GM06990 (cell line): ENCODE measurements at places on chromosomes 4 and X.

- DNase-seq: no peak
These were observed 59.2 kb downstream of the ADGRG2 start for GRCh38 chrX:19063030-19063429.

DNA sequence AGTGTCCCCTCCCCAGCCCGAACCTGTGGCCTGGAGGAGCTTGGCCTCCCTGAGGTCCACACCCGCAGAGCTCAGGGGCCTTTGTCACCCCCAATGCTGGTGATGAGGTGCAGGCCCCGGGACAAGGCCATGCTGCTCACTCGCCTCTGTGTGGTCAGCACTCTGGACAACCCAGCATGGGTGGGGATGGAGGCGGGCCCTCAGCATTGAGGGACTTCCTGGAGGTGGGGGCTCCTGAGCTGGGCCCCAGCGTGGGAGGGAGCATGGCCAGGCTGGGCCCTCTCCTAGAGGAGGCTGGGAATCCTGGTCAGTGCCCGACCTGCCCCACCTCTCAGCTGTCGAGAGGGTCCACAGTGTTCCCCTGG is 30.6 kb downstream of the TACC3 start:
- DNase-seq: no peak

DNA sequence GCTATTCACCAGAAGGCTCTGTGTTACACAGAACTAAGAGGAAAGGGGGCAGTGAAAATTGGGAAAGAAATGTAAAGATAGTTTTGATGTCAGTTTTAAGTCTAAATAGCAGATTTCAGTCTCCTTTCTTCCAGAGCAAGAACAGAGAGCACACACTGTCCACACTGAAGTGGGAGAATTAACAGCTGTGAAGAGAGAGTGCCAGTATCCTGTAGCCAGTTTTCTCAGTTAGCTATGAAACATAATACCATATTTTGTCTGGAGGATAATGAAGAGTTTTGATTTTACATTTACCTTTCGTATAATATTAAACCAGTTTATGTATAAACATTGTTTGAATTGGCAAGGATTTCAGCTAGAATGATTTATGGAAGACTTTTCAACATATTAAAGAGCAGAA is 35.1 kb downstream of the FBXO8 start:
- DNase-seq: no peak

GRCh38 chr4:1249731-1250526 is 999 bp upstream of the CTBP1 start:
- peak; percentile 73 for DNase-seq

DNA sequence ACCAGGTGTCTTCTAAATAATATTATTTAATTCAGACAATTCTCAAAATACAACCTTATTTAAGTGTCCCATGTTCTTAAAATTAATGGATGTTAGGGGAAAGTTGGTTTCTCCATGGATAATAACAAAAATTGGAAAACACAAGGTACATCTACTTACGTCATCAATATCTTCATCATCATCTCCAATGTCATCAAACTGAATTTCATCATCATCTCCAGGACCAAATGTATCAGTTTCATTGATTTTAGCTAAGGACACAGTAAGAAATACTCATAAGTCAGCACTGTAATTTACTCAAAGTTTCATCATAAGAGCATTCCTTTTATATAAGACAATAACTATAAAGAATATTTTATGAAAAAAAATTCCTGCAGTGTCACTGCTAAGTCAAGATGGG is 11.3 kb downstream of the EIF1AX start:
- DNase-seq: no peak

GRCh38 chrX:15349046-15349445 is 13.7 kb upstream of the PIGA start:
- peak; percentile 3 for DNase-seq

GRCh38 chr4:165198329-165198728 is 9.0 kb upstream of the KLHL2 start:
- DNase-seq: no peak

DNA sequence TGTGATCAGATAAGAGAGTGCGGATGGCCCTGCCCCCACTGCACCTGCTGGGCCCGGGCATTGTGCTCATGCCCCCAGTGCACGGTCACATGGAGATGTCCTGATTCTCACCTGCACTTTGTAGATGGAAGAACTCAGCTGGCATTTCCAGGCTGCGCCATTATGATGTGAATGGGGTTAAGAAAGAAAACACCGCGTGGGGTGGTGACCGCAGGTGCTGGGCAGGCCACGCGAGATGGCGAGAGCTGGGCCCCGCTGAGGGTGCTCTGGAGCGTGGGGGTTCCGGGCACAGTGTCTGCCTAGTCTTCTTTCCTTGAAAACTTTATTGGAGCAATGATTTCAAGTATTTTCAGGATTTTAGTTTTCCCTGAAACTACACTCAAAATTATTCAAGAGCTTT is 17.8 kb upstream of the HGFAC start:
- DNase-seq: no peak

GRCh38 chrX:155215443-155216178 is 649 bp upstream of the VBP1 start:
- no peak for DNase-seq

- peak; percentile 22 for DNase-seq
These were observed 898 bp downstream of the UBQLN2 start for GRCh38 chrX:56564164-56564885.

- no peak for DNase-seq
These were observed 34.3 kb upstream of the CPEB2 start for GRCh38 chr4:14967982-14968381.

- no peak for DNase-seq
These were observed 6.7 kb downstream of the TMPRSS11D start for GRCh38 chr4:67877086-67877485.

GRCh38 chr4:5019274-5019673 is at the start of gene CYTL1:
Gene CYTL1 (minus strand): TSS chr4:5019458. CDS start chr4:5019445, 13 bp downstream.
- no peak for DNase-seq

- no peak for DNase-seq
These were observed 37.5 kb downstream of the ANXA3 start for GRCh38 chr4:78588894-78589545.

- DNase-seq: no peak
These were observed 12.2 kb upstream of the PARM1 start for GRCh38 chr4:74920704-74921103.

- DNase-seq: no peak
These were observed 156.8 kb upstream of the MAB21L2 start for GRCh38 chr4:150425161-150425560.

DNA sequence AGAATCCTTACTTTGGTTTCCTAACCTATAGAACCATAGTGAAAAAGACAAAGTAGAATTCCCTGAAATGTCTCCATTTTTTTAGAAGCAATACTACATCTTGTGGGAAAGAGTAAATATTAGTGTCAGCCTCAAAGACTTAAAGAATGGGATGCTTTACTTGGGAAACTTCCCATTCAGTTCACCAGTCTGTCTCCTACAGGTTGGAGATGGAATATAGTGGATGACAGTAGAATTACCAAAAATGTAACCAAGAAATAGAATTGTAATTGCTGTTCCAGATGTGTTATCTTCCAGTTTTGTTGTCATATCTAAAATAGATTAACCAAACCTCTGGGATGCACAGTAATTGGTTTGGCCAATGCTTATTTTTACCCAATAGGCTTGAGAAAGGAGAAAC is 338.6 kb upstream of the GRID2 start:
- DNase-seq: no peak

DNA sequence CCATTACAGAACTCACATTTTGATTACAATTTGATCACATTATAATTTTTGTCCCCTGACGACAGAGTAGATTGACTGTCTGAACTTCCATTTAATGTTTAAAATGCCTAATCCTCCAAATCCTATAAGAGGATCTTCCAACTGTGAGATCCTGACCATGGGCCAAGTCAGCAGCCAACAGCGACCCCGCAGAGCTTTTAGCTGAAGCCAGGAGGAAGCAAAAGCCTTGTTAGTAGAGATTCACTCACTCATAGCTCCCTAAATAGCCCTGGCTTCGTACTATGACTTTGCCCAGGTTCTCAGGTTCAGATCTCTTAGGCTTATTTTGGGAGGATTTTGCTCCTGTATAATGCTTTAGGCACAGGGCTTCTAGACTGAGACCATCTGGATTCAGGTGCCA is 413.1 kb downstream of the NKX6-1 start:
- no peak for DNase-seq

- peak; percentile 38 for DNase-seq
These were observed 129.1 kb upstream of the STIM2 start for GRCh38 chr4:26731351-26732035.

DNA sequence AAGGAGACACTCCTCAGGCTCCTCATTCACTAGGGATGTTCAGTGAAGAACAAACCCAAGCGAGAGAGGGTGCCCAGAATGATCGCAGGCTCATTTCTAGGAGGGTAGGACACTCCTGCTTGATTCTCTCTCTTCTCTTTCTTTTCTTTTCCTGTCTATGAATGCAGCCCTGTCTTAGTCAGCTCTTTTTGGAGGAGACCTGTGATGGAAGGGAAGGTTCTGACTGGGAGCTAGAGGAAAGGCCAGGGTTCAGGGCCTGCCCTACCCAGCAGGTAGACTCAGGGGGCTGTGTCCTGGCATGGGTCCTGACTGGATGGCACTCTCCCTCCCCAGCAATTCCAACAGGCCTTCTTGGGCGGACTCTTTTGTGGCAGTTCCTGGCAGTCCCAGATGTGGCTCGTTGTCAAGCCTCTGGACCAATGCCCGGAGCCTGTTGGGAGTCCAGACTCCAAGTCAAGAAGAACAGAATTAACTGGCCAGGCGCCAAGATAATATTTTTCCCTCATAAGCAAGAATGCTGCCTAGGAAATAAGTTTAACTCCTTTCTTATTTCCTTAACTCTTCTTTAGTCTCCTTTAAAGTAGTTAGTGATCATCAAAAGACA is 139.4 kb upstream of the SCML1 start:
- no peak for DNase-seq

GRCh38 chr4:114728426-114728825 is 129.8 kb downstream of the UGT8 start:
- no peak for DNase-seq

DNA sequence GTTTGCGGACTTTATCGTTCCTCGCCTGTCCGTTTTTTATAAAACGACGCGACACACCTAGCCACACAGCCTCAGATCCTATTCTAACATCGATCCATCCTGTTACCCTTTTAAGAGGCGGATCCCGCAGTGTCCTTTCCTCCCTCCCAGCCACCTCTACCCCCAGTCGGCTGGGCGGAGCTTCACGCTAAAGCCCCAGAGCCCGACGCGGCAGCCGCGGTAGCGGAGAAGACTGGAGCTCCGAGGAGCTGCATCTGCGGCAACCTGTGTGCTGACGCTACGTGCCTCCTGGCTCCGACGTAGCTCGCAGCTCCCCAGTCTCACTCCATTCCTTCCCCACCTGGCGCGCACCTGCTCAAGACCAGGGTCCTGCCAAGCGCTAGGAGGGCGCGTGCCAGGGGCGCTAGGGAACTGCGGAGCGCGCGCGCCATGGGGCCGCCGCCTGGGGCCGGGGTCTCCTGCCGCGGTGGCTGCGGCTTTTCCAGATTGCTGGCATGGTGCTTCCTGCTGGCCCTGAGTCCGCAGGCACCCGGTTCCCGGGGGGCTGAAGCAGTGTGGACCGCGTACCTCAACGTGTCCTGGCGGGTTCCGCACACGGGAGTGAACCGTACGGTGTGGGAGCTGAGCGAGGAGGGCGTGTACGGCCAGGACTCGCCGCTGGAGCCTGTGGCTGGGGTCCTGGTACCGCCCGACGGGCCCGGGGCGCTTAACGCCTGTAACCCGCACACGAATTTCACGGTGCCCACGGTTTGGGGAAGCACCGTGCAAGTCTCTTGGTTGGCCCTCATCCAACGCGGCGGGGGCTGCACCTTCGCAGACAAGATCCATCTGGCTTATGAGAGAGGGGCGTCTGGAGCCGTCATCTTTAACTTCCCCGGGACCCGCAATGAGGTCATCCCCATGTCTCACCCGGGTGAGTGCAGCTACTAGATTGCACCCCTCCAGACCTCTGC is at the start of gene RNF128:
Gene RNF128, plus strand, starts transcription at position 217 of the 953 bp plus-strand sequence. Its CDS starts 213 bp downstream, at position 430.
- DNase-seq: no peak

GRCh38 chr4:56860781-56861180 is 39.3 kb upstream of the SPINK2 start:
- DNase-seq: peak; percentile 53
